ENCODE measurements at places on chromosomes 6 and 20.

GRCh38 chr6:113381959-113382358 is 475.2 kb upstream of the MARCKS start:
- peak; percentile 11 for DNase-seq

DNA sequence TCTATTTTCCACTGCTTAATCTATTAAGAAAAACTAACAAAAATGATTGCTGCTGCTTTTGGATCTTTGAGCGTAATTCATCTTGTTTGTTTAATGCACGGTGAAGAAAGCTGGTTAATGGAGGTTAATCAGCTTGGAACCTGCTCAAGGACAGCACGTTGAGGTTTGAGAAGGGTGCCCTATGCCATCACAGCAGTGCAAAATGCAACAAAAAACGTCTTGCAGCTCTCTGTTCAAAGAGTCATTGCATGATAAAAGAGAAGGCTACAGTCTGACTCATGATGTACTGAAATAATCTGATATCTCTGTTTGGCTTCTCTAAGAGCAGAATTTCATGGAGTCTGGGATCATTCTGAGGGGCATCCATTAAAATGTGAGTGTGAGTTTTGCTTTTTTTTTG is 80.6 kb upstream of the PREP start:
- DNase-seq = no peak

DNA sequence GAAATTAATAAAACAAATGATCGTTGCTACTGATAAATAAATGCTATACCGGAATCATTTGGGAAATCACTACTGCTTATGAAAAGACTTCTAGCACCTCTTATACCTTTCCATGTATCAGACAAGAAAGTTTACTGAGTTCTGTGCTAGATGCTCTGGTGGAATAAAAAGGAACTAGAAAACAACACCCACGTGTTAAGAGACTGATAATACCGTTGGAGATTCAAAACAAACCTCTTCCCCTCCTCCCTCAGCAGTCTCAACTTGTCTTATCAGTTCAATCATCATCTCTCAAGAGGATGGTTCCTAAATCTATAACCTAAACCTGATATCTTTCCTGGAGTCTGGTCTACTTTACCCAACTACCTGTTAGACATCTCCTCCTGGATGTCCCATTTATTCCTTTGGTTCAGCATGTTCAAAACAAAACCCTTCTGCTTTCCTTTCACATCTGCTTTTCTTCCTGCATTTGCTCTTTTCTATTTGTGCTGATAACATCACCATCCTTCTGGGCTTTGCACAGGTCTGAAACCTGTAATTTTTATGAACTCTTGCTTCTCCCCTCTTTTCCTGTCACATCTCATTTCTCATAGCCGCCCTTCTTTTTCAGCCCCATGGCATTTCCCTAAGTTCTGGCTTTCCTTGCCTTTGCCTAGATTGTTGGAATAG is 122.2 kb downstream of the COL19A1 start:
- peak; percentile 3 for DNase-seq

DNA sequence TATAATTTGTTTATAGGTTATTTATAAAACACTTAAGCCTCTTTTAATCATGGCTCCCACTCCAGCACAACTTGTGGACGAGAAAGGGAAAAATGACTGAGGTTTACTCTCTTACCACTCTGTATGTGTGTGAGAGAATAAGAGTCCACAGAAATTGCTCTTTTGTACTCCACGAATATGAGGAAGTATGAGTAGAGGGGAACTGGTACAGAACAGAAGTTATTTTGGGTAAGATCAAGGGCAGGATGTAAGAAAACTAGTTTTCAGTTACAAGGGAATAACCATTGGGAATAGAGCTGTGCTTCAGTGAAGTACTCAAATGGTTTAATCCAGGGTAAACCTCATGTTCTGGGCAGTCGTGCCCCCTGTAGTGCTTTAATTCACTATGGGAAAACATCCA is 72.6 kb downstream of the REV3L start:
- peak; percentile 50 for DNase-seq

DNA sequence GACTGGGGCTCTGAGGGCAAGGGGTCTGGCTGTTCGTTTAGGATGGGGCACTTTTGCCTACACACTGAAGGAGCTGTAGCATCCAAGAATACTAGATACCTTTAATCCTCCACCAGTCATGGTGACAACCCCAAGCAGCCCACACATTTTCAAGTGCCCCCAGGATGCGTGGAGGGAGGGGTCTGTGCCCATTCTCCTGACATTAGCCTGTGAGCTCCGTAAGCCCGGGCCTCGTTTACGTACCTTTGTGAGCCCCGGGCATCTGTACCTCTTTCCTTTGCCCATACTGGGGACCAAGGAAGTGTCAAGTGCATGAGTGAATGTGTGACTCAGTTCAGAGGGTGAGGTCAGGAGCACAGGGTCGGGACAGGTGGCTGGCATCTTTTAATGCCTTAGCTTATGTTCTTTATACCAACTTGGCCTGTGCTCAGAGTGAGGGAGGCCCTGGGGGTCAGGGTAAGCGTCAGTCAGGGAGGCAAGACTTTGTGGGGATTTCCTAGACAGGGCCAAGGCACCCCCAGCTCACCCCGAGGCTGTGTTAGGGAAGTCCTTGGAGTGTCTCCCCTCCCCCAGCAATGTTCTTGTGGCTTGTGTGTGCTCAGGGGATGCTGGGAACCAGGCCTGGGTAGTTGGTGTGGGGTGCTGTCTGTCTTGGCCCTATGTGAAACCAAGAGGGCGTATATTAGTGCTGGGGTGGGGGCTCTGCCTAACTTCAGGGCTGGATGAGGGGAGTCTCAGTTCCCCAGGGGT is 12.9 kb downstream of the VEGFA start:
- no peak for DNase-seq

DNA sequence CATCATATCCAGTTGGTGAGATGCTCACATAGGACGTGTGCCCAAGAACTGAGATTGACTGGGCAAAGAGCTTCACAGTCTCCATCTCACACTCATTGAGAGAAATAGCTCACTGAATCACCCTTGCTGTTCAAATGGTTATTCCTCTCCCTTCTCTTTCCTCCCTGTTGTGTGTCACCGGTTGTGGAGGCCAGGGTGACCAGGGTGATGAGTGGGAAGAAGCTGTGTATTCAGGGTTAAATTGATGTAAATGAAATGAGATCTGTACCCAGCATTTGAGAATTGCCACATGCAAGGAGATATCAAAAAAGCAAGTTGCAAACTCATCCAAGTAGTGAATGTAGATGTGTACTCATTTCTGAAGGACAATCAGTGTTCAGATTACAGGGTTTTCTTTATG is 36.6 kb upstream of the VAPB start:
- DNase-seq = no peak
